ENCODE measurements at places on chromosomes 5 and 9.

GRCh38 chr9:94847486-94847885, 121.0 kb downstream of the AOPEP start:
- DNase-seq = no peak

- no peak for DNase-seq
These were observed 141.6 kb downstream of the HINT1 start for GRCh38 chr5:131023498-131023865.

DNA sequence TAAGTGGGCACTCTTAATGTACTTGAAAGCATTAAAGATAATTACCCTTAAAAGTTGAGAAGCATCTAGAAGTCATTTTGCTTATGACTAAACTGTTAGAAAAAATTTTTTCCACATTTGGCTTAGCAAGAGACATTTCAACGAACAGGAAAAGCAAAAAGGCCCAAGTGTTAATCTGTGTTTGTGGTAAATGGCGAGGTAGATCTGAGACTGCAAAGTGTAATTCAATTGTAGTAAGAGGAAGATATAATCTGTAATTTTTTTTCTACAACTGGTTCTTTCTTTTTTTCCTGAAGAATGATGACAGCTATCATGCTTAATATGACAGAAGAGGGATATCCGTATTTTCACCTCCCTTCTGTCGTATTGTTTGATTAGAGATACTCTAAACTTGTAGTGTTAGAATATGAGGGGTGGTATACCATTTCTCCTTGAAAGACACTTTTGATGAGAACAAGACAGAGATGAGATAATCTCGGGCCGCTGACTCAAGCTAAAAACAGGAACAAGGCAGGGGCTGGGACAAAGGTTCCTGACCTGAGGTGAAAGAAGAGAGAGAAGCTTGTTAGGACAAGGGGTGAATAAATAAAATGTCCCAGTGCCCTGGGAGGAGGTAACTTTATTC, 459.3 kb upstream of the ZNF608 start:
- DNase-seq = no peak

GRCh38 chr5:73318308-73318719, 130.3 kb downstream of the FOXD1 start:
- no peak for DNase-seq

DNA sequence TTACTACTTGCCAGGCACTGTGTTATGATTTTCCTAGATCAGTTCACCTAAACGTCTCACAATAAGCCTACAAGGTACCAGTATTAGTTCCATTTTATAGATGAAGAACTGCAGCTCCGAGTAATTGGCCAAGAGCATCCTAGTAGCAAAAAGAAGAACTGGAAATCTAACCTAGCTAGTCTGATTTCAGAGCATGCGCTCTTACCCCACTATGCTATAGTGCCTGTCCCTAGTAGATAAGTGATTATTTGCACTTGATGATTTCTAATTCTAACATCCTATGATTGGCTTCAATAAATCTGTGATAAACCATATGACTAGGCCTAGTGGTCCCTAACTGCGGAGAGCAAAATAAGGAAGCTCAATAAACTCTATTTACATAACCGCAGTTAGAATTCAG, 7.1 kb upstream of the PLAC8L1 start:
- no peak for DNase-seq

- no peak for DNase-seq
These were observed 204.4 kb downstream of the TRIO start for GRCh38 chr5:14347522-14347921.

DNA sequence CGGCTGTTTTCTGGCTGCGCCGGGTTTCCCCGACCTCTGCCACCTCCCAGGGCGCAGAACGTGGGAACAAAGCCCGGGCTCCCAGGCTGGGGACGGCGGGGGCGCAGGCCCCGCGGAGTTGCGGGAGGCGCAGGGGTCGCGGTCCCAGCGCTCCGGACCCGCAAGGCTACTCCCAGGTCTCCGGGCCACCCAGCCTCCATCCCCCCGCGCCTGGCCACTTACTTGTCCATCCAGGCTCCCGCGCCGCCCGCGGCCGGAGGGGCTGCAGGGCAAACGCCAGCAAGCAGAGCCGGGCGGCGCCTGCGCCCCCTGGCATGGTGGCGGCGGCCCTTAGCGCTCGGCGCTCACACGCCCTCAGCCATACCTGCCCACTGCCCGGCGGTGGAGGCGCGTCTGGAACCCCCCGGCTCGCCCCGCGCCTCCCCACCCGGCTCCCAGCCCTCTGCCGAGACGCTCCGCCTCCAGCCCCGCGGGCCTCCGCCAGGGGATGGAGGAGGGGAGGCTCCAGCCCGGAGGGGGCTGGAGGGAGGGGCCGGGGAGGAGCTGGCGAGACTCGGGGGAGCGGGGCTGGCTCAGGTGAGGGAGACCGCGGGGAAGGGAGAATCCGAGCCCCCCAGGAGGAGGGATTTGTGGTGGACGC, at the start of gene ADAM19:
TSS of gene ADAM19 (minus strand) at position 395 of the 640 bp plus-strand sequence. CDS start at position 316, 79 bp downstream.
- peak; percentile 39 for DNase-seq

GRCh38 chr9:21709464-21710058, 92.9 kb upstream of the MTAP start:
- DNase-seq = peak; percentile 33

DNA sequence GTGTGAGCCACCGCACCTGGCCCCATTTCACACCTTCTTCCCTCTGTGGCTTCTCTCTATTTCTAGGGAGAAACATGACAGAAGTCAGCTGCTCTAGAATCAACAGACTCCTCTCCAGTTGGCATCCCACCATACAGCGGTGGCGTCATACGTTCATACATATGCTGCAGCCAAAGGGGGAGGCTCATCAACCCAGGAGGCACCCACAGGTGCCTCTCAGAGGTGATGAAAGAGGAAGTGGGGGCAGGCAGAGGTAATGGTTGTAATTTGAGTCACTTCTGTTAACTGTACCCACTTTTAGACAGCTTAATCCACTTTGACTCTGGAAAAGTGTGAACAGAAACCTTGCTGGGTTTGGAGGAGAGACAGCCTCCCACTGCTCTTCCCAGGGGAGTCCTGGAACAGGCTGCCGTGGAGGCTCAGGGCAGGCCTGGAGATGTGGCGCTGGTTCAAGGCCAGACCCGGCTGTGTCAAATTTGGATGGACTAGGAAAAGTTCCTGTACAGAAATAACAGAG, 47.3 kb upstream of the SUB1 start:
- DNase-seq = peak; percentile 37

GRCh38 chr9:105658351-105658750, 3.9 kb upstream of the TAL2 start:
- no peak for DNase-seq

- DNase-seq = no peak
These were observed 551.1 kb downstream of the CAAP1 start for GRCh38 chr9:26341545-26341944.

DNA sequence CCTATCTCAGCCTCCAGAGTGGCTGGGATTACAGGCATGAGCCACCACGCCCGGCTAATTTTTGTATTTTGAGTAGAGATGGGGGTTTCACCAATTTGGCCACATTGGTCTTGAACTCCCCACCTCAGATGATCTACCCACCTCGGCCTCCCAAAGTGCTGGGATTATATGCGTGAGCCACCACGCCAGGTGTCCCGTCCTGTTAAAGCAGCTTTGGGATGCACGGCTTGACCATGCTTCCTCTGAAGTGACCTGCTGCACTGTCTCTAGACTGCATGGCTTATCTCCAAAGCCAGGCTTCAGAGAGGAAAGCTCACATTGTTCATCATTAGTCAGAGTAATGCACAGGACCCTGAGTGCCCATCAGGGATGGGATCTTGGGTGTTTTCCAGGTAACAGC, 45.4 kb downstream of the SEMA4D start:
- DNase-seq = no peak

DNA sequence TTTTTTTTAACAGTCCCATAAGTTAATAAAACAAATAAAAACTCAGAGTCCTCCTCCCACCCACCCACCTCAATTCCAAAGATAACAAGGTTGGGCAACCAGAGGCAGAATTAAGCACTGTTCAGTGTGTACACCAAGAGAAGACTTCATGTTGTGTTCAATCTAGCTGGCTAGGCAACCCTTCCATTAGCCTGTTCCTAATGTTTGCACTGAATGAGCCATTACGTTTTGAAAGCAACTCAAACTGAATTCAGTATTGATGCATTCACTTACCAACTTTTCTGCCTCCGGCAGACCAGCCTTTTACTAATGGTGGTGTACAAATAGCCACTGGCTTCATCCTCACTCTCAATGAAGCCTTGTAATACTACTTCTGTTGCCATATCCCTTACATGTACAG, 47.5 kb downstream of the PBX3 start:
- no peak for DNase-seq

- DNase-seq = no peak
These were observed 194.5 kb downstream of the ICE1 start for GRCh38 chr5:5617024-5617423.

DNA sequence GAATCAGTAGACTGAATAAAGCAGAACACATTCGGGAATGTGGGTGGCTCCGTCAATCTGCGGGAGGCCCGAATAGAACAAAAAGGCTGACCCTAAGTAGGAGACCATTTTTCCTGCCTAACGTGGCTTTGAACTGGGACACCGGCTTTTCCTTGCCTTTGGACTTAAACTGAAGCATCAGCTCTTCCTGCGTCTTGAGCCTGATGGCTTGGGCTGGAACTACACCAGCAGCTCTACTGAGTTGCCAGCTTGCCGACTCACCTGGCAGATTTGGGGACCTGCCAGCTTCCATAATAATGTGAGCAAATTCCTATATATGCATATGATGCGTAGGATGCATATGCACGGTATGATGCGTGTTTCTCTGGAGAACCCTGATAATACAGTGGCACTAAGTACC, 111.3 kb downstream of the DAPK1 start:
- DNase-seq = no peak

- no peak for DNase-seq
These were observed 95.7 kb upstream of the ALDH1B1 start for GRCh38 chr9:38296807-38297206.

DNA sequence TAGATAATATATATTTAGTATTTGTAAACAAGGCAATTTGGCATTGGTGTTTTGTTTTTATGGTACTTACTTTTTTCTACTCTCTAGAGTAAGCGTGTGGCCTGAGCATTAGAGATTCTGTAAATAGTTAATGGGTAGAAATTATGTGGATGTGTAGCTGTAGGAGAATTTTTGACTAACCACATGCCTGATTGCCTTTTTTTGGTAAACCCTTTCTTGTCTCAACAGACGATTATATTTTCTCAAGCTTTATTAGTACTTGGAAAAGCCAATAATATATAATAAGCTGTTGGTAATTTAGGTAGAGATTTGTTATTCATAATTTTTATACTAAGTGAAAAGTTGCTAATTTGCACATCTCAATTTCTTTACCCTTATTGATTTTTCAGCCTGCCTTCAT, 76.8 kb downstream of the FCHO2 start:
- no peak for DNase-seq

DNA sequence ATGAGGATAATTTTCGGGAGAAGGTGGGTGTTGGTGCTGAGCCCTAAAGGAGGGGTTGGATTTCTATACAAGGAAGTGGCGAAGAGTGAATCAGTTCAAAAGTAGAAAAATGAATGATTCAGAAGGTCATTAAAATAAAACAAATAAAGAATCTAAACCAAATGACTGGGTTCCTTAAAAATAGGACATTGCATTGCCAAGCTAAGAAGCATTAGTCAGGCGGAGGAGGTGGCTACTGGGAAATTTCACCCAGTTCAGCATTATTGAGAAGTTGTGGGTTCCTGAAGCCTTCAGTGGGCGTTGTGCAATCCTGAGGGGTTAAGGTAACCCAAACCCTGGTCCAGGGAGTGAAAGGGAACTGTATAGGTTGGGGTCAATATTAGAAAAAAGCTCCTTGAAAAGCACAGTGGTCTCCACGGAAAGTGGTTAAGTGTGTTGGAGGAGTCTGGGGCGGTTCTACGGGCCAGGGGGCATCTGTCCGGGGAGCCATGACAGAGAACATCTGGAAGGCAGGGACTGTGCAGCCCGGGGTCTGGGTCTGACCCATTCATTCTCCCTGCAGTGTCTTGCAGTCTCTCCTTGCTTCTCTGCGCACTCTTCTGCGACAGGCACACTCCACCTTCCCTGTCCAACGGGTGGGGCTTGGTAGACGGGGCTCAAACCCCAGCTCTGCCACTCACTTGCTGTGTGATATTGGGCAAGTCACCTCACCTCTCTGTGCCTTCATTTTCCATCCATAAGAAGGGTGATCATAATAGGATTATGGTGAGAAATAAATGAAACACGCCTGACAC, 27.6 kb upstream of the DUSP1 start:
- no peak for DNase-seq

- DNase-seq = no peak
These were observed 14.1 kb upstream of the PTGR1 start for GRCh38 chr9:111613436-111614040.

- DNase-seq = no peak
These were observed 267.5 kb downstream of the MSX2 start for GRCh38 chr5:174991847-174992246.

- no peak for DNase-seq
These were observed 24.0 kb upstream of the TNIP1 start for GRCh38 chr5:151104795-151105194.

DNA sequence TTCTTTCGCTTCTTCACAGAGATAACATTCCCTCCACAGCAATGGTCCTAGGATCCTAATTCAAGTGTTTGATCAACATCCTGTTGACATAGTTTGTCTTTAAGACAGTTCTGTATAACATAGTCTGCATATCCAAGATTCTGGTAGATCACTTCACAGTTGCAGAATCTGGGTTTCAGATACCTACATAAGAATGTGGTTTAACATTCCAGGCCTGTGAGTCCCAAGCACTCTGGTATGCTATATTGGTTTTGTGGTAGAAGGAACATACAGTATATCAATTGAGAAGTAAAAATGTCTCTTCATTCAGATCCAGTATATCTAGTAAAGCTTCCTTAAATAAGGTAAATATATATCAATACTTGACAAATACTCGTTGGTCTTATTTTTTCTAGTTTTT, 914.2 kb upstream of the CDH6 start:
- no peak for DNase-seq

- DNase-seq = no peak
These were observed 42.3 kb downstream of the TENT4A start for GRCh38 chr5:6755519-6755918.

DNA sequence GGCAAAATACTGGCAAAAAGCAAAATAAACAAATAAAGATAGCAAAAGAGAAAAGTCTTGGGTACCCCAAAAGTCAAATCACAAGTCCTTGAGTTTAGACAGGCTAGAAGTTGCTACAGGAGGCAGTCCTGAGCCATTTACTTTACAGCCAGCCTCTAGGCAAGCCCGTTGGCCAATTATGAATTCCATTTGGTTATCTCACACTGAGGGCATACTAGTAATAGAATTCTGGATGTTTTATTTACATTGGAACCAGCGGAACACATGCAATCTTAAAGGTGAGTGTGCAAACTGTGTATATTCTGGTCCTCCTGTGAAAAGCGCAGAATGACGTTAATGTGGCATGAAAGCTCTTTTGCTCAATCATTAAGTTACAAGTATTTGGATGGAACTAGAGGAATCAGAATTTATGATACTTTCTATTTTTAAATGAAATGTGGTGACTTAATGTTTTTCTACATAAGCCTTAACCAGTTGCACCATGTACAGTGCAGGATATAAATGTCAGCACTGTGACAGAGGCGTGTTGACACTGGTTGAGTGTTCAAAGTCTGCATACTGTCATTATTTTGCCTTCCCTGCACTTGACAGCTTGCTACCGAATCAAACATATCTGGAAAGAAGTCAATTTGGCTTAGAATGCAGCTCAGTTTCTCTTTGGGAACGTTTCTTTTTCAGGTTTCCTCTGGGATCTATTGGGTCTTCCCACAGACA, 7.9 kb downstream of the GDNF start:
- no peak for DNase-seq

GRCh38 chr9:98967680-98968079, 24.0 kb downstream of the COL15A1 start:
- no peak for DNase-seq

GRCh38 chr5:16857635-16858034, 78.5 kb downstream of the MYO10 start:
- DNase-seq = no peak

Measured in stimulated activated CD4-positive, alpha-beta T cell treated with anti-CD3 and anti-CD28 coated beads, Interleukin-1b, Interleukin-23, amount 100 ng/mL, for 4 hours (primary cell).